ENCODE measurements at places on chromosomes 16 and 17.
A peak's percentile ranks its signal among the peaks of the same experiment; 100 is the strongest.

DNA sequence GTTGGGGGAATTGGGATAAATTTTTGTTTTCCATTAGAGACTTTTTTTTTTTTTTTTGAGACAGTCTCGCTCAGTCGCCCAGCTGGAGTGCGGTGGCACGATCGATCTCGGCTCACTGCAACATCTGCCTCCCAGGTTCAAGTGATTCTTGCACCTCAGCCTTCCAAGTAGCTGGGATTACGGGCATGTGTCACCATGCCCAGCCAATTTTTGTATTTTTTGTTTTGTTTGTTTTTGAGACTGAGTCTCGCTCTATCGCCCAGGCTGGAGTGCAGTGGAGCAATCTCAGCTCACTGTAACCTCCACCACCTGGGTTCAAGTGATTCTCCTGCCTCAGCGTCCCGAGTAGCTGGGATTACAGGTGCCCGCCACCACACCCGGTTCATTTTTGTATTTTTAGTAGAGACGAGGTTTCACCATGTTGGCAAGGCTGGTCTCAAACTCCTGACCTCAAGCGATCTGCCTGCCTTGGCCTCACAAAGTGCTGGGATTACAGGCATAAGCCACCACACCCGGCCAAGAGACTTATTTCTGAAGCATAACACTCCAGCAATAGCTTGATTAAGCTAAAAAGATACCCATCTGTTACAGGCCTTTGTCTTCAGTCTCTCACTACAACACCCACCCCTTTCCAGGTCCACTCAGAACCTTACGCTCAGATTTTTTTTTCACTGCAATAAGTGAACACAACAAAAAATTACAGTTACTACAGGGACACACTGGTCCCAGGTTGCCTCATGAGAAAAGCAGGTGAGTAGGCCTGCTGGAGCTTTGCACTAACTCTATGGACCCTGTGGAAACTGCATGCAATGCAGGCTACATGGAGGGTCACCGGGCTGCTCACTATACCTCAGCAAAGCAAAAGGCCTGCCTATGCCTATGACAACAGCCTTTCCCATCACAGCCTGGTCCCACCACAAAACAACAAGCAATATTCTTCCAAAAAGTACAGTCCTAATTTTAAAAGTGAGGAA, 34.6 kb downstream of the KANSL1 start:
- DNase-seq: no peak

- DNase-seq: no peak
Observed at GRCh38 chr16:51155199-51155607, 4.1 kb upstream of the SALL1 start.

DNA sequence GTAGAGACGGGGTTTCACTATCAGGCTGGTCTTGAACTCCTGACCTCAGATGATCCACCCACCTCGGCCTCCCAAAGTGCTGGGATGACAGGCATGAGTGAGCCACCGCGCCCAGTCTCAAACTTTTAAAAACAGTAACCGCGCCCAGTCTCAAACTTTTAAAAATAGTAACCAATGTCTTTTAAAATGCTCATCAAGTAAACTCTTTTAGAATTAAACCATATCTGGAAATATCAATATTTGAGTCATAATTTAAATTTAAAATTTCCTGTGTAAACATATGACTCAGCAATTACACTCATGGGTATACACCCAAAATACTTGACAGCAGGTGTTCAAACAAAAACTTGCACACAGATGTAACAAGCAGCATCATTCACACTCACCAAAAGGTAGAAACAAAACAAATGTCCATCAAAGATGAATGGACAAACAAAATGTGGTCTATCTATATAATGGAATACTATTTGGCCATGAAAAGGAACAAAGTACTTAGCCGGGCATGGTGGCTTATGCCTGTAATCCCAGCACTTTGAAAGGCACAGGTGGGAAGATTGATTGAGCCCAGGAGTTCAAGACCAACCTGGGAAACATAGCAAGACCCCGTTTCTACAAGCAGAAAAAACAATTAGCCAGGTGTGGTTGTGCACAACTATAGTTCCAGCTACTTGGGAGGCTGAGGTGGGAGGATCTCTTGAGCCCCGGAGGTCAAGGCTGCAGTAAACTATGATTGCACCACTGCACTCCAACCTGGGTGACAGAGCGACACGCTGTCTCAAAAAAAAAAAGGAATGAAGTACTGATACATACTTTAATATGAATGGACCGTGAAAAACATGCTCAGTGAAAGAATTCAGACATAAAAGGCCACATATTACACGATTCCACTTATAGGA, 20.2 kb downstream of the ENPP7 start:
- no peak for DNase-seq

GRCh38 chr16:30457743-30458560, 12.3 kb upstream of the SEPHS2 start:
- no peak for DNase-seq

DNA sequence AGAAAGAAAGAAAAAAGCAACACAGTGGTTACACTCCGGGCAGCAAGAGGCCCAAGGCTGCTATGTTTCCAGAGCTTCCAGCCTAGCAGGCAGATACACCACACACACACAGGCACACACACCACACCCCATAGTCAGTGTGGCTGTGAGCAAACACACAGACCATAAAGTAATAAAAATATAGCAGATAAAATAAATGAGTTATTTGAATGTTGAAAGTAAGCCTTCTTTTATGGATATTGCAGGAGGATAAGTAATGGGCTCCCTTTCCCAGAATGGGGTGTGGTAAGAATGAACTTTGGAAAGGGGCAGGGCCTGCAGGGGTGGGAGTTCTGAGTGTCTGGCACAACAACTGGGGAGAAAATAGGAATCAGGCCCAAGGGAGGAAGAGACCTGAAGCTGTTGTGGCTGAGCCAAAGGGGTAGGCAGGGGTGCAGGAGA, 4.8 kb upstream of the CDK5RAP3 start:
- DNase-seq: no peak

DNA sequence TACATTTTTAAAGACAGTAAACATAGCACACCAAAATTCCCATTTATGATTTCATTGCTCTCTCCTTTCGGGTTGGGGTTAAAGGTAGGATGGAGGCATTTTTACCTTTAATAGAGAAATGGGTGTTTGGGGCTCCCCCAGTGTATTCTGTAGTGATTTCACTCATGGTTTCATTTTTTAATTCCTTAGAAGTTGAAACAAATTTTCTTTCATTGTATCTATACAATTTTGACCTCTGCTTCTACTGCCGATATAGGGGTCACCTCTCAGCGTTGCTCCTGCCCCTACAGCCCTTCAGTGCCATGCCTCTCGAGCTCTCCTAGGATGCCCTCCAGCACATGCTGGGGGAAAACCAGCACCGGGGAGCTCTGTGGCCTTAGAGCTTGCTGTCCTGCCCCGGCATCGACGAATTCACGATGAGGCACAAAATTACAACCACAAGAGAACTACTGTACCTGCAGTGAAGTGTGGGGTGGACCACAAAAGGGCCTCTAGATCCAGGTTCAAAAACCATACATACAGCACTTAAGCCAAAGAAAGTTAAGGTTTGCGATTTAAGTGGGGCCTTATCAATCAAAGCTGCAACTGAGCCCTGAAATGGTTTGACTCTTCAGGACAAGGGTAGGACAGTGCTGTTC, 39.3 kb downstream of the LITAFD start:
- no peak for DNase-seq

DNA sequence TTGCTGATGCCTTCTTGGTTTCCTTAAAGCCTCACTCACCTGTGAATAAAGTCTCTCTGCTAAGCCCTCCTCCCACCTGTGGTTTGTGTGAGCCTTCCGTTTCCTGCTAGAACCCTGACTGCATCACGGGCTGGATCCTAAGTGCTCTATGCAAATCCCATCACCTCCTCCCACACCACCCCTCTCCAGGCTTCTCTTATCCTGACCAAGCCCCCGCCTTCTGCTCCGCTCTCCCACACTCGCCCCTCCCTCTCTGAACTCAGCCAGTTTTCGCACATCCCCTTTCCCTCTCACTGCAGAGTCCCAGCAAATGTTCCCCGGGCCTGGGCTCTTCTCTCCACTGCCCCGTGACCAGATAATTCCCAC, 51.8 kb downstream of the PIMREG start:
- DNase-seq: peak; percentile 13

- DNase-seq: no peak
Observed at GRCh38 chr17:7346761-7347614, 5.0 kb upstream of the KCTD11 start.

DNA sequence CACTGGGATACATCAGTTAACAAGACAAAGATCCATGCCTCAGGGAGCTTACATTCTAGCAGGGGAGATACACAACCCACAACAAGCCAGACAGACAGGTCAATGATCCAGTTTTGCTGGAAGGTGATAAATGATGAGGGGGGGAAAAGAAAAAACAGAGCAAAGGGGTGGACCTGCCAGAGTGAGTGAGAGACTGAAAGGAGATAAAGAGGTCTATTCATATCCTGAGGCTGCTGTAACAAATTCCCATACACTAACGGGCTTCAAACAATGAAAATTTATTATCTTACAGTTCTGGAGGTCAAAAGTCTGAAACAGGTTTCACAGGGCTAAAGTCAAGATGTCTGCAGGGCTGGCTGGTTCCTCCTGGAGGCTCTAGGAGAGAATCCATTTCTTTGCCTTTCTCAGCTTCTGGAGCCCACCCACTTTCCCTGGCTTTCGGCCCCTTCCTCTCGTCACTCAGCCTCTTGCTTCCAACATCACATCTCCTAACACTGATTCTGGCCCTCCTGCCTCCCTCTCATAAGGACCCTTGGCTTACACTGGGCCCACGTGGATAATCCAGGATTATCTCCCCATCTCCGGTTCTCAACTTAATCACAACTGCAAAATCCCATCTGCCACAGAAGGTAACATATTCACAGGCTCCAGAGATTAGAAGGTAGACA, 81.5 kb downstream of the GAS7 start:
- DNase-seq: no peak

- no peak for DNase-seq
Observed at GRCh38 chr16:24754543-24754942, 25.1 kb downstream of the TNRC6A start.

GRCh38 chr17:8791910-8792270, 7.3 kb downstream of the MFSD6L start:
- DNase-seq: no peak

DNA sequence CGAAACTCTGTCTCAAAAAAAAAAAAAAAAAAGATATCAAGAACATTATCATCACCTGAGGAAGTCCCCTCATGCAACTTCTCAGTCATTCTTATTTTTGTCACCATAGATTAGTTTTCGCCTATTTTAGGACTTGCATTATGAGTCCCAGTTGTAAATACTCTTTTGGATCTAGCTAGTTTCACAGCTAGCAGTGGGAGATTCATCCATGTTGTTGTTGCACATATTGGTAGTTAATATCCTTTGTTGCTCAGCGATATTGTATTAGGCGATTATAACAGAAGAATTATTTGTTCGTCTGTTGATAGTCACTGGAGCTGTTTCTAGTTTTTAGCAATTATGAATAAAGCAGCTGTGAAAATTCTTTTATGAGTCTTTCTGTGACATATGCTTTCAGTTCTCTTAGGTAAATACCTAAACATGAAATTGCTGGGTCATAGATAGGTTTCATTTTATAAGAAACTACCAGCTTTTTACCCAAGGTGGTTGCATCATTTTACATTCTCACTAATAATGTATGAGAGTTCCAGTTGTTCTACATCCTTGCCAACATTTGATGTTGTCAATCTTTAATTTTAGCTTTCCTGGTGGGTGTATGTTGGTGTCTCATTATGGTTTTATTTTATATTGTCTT, 40.7 kb upstream of the MAP3K14 start:
- DNase-seq: no peak

- DNase-seq: no peak
Observed at GRCh38 chr16:85978291-85978775, 79.4 kb downstream of the IRF8 start.

DNA sequence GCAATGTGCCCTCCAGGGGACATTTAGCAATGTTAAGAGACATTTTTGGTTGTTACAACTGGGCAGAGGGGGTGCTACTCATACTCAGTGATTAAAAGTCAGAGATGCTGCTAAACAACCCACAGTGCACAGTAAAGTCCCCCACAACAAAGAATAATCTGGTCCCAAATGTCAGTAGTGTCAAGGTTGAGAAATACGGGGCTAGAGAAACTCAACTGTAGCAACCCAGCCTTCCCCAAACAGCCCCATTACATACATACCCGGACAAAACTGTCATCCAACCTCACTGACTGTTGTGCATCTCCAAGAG, 20.4 kb downstream of the DNAJC7 start:
- no peak for DNase-seq

DNA sequence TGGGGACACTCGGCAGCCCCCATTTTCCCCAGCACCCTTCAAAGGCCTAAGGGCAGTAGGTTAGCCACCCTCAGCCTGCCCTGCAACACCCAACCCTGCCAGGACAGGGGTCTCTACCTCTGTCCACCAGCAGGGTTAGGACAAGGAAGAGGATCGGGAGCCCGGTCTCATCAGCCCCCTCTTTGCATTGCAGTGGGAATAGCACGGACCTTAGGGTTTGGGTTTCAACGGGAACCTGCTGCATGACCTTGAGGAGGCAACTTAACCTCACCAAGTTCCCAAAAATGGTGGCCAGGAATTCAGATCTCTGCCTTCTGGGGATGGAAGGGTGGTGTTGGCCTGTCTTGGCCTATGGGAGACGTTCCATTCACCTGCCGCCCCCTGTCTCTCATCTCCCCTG, 20.2 kb upstream of the SPPL2C start:
- DNase-seq: no peak

- no peak for DNase-seq
Observed at GRCh38 chr16:11481987-11482386, 104.7 kb downstream of the LITAF start.

DNA sequence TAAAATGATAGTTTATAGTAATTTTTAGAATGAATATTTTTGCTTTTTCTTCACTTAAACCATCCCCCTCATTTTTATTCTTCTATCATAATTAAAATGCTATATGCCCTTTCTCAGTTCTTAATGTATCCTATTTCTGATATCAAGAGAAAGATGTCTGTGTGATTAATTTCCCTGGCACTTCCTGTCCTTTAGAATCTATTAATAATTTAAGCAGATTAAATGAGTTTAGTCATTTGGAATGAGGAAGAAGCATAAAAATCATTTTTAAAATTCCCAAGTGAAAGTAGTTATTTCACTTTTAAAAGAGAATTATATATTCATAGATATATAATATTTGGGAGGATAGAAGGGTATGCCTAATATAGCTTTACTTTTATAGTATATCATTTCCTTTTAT, 27.8 kb upstream of the CDR2 start:
- no peak for DNase-seq

- peak; percentile 21 for DNase-seq
Observed at GRCh38 chr16:81831722-81832126, 52.6 kb downstream of the PLCG2 start.

GRCh38 chr16:77037696-77038347, 153.2 kb upstream of the MON1B start:
- no peak for DNase-seq

GRCh38 chr17:51372345-51373004, 112.1 kb downstream of the UTP18 start:
- no peak for DNase-seq

DNA sequence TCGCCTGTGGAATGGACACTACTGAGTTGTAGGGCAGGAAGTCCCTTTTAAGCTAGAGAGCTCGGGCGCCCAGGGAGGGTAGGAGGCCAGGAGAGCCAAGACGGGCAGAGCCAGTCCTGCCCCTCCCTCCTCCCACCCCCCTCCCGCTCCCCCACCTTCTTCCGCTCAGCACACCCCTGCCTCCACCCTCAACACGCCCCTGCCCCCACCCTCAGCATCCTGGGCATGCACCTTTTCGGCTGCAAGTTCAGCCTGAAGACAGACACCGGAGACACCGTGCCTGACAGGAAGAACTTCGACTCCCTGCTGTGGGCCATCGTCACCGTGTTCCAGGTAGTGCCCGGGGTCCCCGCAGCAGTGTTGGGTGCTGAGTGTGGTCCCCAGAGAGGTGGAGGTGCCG, 18.3 kb downstream of the TPSG1 start:
- no peak for DNase-seq
